ENCODE measurements at places on chromosomes 6 and 20. TPM values are rescaled to one million over a fixed set of nuclear protein-coding genes. Genes with fewer than 3 reads are reported as not detected.
A peak's percentile ranks its signal among the peaks of the same experiment; 100 is the strongest.

Gene TNFRSF21
- total RNA-seq, result 0.27 TPM

Gene LGSN
- total RNA-seq, result not detected

Gene GLP1R
- total RNA-seq, result not detected

Gene TP53TG5
- not detected for total RNA-seq

Gene THBD
- total RNA-seq, result not detected

Gene SRMS
- total RNA-seq, result not detected

DNA sequence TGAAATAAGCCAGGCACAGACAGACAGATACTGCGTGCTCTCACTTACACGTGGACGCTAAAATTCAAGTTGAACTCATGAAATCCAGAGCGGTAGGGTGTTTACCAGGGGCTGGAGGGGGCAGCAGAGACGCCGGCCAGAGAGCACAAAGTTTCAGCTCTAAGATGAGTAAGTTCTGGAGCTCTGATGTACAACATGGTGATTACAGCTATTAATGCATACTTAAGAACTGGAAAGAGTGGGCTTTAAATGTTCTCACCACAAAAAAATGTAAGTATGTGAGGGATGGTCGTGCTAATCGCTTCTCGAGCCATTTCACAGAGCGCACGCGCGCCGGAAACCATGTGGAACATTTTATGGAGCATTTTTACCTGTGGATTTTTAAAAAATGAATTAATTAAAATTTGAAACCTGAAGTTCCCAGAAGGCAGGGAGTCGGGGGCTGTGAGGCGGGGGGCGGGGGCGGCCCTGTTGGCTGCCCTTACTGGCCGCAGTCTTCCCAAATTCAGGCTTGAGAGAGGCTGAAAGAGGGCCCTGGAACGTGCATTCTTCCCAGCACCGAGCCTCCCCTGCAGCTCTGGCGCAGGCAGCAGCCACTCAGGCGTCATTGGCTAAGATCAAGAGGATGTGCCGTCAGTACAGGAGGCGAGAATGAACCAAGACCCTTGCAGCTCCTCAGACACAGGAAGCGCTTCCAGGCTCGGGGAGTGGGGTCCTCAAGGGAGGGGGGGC, 8.5 kb upstream of the SLCO4A1 start:
- peaks cover 28% of the 10 kb centered on the region for H3K27me3 ChIP-seq
- H3K4me3 ChIP-seq, result no peak overlapping the region
- H3K4me1 ChIP-seq, result peaks cover 29% of the 10 kb centered on the region
- no peaks in the 10 kb centered on the region for H3K36me3 ChIP-seq

DNA sequence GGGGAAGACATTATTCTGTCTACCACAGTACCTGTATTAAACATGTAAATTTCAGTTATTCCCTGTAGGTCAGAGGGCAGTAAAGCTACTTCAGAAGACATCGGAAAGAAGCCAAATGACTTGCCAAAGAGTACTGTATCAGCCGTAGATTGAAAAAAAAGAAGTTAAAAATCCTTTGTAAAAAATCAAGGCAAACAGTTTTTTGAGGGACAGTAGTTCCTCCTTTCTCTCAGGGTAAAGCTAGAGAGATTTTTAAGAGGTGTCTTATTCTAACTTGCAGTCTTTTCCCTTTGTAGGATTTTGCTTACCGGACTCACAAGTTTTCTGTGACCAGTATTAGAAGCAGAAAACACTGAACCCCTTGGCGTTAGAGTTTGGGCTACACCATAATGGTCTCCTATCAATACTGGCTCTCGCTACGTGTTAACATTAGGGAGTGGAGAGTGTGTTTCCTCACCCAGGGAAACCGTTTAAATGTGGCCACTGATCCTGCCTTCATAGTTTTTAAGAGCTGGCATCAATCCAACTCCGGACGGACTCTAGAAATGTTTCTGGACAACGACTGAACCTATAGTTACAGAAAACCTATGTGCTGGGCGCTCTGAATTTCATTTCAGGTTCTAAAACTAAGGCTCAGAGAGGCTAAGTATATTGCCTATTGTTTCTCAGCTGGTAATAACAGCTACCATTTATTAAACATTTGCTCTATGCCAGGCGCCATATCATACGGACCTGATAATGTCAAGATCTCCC, 1.3 kb upstream of the ASXL1 start:
- H3K4me1 ChIP-seq, result peaks cover 59% of the 10 kb centered on the region
- peak overlapping the region; percentile 92 for H3K4me3 ChIP-seq
- peaks cover 14% of the 10 kb centered on the region for H3K36me3 ChIP-seq
- no peaks in the 10 kb centered on the region for H3K27me3 ChIP-seq
- no peak for DNase-seq

DNA sequence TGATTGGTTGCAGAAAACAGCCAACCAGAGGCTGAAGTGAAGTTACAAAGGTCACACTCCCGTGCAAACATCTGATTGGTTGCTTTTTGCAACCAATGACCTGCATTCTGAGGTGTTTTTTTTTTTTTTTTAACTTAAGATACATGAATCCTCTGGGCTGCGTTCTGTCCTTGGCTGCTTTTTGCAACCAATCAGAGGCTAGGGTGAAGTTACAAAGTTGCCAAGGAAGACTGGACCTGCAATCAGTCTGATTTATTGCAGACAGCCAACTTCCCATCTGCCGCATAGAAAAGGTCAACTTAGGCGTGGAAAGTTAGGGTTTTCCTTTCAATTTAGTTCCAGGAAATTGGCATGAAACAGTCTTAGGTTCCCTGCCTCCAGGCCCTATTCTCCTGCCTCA, 292.9 kb downstream of the PLCB1 start:
- no peaks in the 10 kb centered on the region for H3K4me1 ChIP-seq
- no peaks in the 10 kb centered on the region for H3K27me3 ChIP-seq
- DNase-seq, result no peak
- H3K36me3 ChIP-seq, result no peaks in the 10 kb centered on the region
- no peak overlapping the region for H3K27ac ChIP-seq
- no peak overlapping the region for H3K4me3 ChIP-seq

- no peak overlapping the region for H3K27ac ChIP-seq
- no peak overlapping the region for H3K4me3 ChIP-seq
- DNase-seq, result no peak
- no peaks in the 10 kb centered on the region for H3K4me1 ChIP-seq
- no peaks in the 10 kb centered on the region for H3K36me3 ChIP-seq
- no peaks in the 10 kb centered on the region for H3K27me3 ChIP-seq
Measured at GRCh38 chr6:145349950-145350510, 385.3 kb downstream of the EPM2A start.

- no peak overlapping the region for H3K4me3 ChIP-seq
- H3K27me3 ChIP-seq, result no peaks in the 10 kb centered on the region
- no peak overlapping the region for H3K27ac ChIP-seq
- H3K4me1 ChIP-seq, result peaks cover 42% of the 10 kb centered on the region
Measured at GRCh38 chr6:36888654-36889481, 3.1 kb downstream of the C6orf89 start.

DNA sequence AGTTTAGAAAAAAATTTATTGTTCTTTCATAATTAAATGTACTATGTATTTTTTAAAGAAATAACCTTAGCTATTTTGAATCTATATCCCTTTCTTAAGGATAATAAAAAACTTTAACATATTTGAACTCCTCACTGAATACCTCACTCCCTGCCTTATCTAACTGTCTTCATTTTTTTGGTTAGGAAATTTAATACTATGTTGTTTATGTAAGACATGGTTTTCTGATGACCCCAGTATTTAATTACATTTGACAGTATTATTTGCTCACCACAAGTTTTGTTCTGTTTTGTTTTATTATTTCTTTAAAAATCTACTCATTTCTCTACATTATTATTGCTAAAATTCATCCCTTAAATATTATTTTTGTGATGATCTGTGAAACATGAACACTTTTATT, 394.4 kb upstream of the ADGRB3 start:
- DNase-seq, result no peak
- no peaks in the 10 kb centered on the region for H3K4me1 ChIP-seq
- no peaks in the 10 kb centered on the region for H3K36me3 ChIP-seq

DNA sequence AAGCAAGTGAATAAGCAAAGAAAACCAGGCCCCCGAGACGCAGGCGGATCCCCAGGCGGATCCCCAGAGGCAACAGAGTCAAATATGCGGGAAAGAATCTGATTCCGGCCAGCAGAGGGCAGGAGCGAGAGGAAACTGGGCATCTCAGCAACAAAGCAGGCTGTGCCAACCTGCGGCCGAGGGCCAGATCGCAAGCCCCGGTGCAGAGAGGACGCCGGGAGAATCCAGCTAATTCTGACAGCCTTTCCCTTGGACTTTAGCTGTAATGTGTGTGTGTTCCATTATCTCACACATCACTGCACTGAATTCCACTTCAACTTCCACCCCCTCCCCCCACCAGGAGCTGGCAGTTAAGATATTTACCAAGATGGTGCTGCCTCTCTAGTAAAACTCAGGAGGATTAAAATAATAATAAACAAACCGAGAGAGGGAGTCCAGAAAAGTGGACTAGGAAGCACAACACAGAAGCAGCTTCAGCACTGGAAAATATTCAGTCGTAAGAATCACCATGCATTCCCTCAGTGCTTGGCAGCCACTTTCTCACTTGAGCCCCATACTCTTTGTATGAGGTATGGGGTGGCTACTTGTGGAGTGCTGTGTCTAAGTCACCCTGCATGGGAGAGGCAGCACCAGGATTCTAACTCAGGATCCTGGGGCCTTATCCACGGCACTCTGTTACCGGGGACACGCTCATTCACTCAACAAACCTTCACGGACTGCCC, 66.2 kb upstream of the SNX9 start:
- peaks cover 53% of the 10 kb centered on the region for H3K4me1 ChIP-seq
- H3K36me3 ChIP-seq, result no peaks in the 10 kb centered on the region
- DNase-seq, result peak; percentile 82

DNA sequence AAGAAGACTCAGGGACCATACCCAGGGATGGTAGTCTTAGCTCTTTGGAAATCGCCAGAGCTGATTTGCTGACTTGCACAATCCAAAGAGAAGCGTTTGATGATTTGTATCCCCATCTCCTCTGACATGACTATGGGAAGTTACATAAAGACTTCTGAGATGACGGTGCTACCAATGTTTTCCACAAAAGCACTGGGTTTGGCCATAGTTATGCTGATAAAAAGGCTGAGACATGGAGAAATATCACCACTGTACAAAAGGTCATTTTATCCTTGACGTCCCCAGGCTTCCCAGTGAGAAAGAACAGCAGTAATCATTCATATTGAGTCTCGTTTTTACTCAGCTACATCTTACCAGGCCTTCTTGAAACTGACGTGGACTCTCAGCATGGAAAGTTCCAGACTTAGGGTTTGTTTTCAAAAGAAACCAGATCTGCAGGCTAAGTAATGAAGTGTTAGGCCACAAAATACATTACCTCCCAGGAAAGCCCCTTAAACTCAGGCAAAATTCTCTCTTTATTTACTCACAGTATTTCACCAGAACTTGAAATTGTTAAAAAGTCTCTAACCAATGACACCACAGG, 370.3 kb upstream of the JARID2 start:
- DNase-seq, result peak; percentile 12
- H3K27me3 ChIP-seq, result no peaks in the 10 kb centered on the region
- peaks cover 1% of the 10 kb centered on the region for H3K36me3 ChIP-seq
- peaks cover 53% of the 10 kb centered on the region for H3K4me1 ChIP-seq

- no peak overlapping the region for H3K4me3 ChIP-seq
- H3K4me1 ChIP-seq, result no peaks in the 10 kb centered on the region
- no peaks in the 10 kb centered on the region for H3K27me3 ChIP-seq
- no peak overlapping the region for H3K27ac ChIP-seq
- DNase-seq, result no peak
Measured at GRCh38 chr6:80872199-80872950, 765.9 kb downstream of the BCKDHB start.

GRCh38 chr20:62850333-62850974, 11.2 kb downstream of the TCFL5 start:
- no peaks in the 10 kb centered on the region for H3K27me3 ChIP-seq

DNA sequence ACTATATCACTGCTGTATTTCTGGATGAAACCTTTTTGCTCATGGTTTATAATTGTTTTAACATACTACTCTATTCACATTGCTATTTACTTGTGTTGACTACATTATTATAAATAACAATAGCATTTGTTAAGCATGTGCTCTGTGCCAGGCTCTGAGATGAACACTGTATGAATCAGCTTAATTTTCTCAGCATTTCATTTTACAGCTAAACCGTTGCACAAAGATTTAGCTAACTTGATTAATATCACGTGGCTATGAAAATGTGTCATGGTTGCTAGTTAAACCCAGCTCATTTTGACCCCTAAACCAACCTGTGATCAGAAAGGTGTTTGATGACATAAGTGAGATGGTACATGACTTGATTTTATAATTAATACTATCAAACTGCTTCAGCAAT, 77.5 kb downstream of the NCOA7 start:
- H3K36me3 ChIP-seq, result peaks cover 2% of the 10 kb centered on the region
- no peaks in the 10 kb centered on the region for H3K4me1 ChIP-seq
- H3K27ac ChIP-seq, result no peak overlapping the region
- H3K27me3 ChIP-seq, result no peaks in the 10 kb centered on the region

DNA sequence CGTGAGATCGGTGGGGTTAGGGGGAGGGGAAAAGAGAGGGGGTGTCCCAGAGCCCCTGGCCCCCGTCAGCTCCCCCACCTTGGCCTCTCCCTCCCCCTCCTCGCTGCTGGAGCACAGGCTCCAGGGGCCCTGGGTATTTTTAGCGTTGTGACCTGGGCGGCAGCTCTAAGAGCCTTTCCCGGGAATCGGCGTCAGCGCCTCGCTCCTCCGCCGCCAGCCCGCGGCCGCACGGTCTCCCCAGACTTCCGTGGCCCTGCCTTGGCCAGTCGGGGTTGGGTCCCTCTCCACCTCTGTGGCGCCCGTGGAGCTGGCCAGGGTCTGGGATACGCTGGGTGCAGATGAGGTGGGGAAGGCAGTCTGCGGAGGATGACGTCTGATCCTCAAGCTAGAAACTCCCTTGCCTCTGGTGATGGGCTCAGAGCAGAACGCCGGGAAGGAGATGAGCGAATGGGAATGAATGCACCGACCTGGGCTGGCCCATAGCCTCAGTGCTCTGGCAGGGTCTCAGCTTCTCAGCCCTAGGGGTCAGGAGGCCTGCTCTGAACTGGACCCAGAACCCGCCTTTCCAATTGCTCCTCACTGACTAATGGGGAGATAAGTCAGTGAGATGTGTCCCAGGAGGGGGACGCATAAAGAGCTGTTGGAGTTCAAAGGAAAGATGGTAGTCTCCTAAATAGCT, 883 bp upstream of the DBNDD2 start:
- peaks cover 12% of the 10 kb centered on the region for H3K27me3 ChIP-seq
- no peak for DNase-seq
- peak overlapping the region; percentile 72 for H3K4me3 ChIP-seq

DNA sequence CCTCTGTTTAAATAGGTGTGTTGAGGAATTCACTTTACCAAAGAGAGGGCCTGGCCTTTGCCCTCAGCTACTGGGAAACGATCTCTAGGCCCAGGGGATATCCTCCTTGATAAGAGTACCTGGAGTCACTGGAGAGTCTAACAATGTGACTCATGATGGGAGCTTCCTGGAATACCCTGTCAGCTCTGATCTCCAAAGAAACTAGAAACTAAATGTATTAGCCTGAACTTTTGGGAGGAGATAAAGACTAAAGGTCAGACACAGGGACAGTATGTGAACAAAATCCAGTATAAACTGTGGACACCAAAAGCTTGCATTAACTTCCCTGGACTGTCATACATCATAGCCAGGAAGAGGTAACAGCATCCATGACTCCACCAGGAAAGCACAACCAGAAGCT, 148.5 kb downstream of the RNGTT start:
- no peak for DNase-seq
- no peaks in the 10 kb centered on the region for H3K27me3 ChIP-seq
- H3K4me1 ChIP-seq, result peaks cover 2% of the 10 kb centered on the region
- no peak overlapping the region for H3K4me3 ChIP-seq
- no peak overlapping the region for H3K27ac ChIP-seq

GRCh38 chr6:157830354-157831017, 7.4 kb downstream of the SNX9 start:
- H3K36me3 ChIP-seq, result peaks cover 22% of the 10 kb centered on the region
- peaks cover 2% of the 10 kb centered on the region for H3K27me3 ChIP-seq
- H3K27ac ChIP-seq, result no peak overlapping the region
- peaks cover 40% of the 10 kb centered on the region for H3K4me1 ChIP-seq

- no peaks in the 10 kb centered on the region for H3K27me3 ChIP-seq
- H3K27ac ChIP-seq, result peak overlapping the region; percentile 94
Measured at GRCh38 chr6:28251661-28252008, 434 bp downstream of the ZKSCAN4 start.
